ENCODE measurements at places on chromosomes 3 and 15. TPM values are rescaled to one million over a fixed set of nuclear protein-coding genes. Genes with fewer than 3 reads are reported as not detected.

ACVR2B gene
- total RNA-seq = 5.3 TPM

ZNF385D gene
- total RNA-seq = not detected

RBPMS2 gene
- total RNA-seq = not detected

RBM5 gene
- total RNA-seq = 66.9 TPM

RTP3 gene
- not detected for total RNA-seq

All from tracheal epithelial cell (primary cell).